CD4-positive, alpha-beta T cell treated with Interleukin-10 for 1 hour (primary cell): ENCODE measurements at places on chromosomes 1 and 21.

- no peak for DNase-seq
Observed at GRCh38 chr21:43283136-43283924, 114.5 kb downstream of the CRYAA start.

DNA sequence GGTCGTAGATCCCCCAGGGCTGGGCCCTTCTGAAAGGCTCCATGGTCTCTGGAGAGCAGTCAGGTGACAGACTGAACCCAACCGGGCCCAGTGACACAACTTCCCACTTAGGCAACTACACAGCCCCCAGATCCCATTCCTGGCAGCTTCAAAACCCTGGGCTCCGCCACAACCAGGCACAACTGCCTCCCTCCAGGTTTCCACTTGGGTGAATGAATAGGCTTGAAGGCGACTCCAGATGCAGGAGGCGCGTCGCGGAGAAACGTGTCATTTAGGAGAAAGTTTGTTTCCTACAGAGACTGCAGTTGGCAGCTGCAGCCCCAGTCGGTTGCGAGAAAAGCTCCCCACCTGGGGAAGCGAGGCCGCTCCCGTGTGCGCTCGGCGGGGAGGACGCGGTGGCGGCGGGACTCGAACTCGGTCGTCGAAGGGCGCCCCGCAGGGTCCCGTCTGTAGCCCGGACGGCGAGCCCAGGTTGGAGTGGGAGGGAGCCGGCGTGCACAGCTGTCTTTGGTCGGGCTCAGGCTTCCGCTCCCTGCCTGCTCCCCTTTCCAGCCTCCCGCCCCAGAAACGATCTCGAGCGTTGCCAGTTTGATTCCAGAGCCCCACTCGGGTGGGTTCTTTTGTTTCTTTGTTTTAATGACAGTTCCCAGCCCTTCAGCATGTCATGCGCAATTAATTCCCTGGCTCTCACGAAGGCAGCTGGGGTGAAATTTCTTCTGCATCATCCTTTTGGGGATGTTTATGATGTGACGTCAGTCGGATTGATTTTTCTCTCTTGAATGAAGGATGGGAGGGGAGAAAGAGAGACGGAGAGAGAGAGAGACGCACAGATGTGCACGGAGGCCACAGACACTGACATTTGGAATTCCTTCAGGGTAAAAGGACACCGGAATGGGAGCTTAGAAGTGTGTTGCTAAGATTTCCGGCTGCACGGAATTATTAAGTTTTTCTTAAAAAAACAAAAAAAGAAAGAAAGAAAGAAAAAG lies 862 bp upstream of the SGIP1 start:
- DNase-seq = no peak

- DNase-seq = no peak
Observed at GRCh38 chr1:244196571-244197285, 145.6 kb downstream of the ZBTB18 start.

DNA sequence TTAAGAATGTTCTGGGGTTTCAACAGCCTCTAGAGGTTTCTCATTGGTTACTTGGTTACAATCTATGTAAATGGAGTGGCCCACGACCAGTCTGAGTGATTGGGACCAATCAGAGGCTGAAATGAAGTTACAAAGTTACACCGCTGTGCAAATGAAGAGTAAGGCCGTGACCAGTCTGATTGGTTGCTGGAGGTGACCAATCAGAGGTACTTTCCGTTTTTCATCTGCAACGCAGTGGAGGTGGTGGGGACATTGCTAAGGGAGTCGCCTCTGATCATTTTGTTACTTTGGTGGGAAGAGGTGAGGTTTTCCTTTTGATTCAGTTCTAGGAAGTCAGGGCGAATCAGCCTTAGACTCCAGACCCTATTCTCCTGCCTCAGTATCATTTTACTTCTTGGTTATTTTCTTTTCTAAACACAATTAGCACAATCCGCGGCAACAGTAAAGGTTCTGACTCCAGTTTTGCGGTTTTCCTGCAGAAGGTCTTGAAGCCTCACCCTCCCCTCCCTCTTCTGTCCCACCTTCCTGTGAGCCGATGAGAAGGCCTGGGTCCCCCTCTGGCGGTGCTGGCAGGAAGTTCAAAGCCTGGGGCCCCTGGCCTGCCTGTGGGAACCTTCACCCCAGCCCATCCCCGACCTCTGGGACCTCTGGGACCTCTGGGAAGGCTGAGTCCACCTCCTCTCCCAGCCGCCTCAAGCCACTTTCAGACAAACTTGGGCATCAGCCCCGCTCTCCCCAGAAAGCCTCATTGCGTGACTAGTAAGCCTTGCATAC lies 38.7 kb upstream of the TTC34 start:
- DNase-seq = peak; percentile 75

GRCh38 chr21:36858320-36858957 lies 108.0 kb downstream of the HLCS start:
- DNase-seq = no peak

GRCh38 chr1:59879574-59879973 lies 47.0 kb downstream of the CYP2J2 start:
- peak; percentile 39 for DNase-seq

DNA sequence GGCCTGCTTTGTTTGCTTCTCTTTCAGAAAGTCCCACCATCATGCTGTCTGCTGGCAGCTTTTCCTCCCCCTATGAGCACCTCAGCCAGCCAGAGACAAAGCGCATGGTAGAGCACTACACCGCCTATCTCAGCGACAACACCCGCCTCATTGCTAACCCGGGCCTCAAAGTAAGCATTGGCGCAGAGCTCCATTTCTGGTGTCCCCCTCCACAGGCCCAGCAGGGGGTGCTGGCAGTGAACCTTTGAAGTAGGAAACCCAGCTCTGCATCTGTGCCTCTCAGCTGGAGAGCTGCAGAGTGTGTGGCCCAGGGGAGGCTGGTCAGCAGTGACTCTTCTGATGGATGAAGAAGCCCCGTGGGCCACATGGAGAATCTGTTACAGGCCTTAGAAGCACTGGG lies 81.2 kb upstream of the RAVER2 start:
- DNase-seq = no peak

GRCh38 chr1:18109756-18110597 lies 2.4 kb downstream of the IGSF21 start:
- no peak for DNase-seq

GRCh38 chr1:230128569-230129285 lies 61.7 kb downstream of the GALNT2 start:
- no peak for DNase-seq

DNA sequence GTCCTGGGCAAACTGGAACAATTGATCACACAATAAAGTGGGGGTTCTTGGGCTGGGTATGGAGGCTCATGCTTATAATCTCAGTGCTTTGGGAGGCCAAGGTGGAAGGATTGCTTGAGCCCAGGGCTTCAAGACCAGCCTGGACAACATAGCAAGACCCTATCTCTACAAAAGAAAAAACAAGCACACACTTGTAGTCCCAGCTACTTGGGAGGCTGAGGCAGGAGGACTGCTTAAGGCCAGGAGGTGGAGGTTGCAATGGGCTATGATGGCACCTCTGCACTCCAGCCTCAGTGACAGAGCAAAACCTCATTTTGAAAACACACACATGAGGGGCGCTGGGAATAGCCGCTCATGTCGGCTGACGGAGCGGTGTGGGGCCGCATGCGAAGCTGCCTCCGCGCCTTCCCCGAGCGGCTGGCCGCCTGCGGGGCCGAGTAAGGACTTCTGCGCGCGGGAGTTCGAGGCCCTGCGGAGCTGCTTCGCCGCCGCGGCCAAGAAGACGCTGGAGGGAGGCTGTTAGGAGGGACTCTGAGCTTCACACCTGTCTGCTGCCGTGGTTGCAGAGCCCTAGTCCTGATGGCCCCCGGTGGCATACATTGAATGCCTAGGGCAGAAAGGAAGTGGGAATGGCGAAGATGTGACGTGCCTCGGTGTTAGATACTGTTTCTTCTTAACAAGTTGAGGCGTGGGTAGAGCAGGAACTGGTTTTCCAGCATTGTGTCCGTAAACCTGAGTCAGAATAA lies 59.5 kb downstream of the ACBD3 start:
- no peak for DNase-seq

DNA sequence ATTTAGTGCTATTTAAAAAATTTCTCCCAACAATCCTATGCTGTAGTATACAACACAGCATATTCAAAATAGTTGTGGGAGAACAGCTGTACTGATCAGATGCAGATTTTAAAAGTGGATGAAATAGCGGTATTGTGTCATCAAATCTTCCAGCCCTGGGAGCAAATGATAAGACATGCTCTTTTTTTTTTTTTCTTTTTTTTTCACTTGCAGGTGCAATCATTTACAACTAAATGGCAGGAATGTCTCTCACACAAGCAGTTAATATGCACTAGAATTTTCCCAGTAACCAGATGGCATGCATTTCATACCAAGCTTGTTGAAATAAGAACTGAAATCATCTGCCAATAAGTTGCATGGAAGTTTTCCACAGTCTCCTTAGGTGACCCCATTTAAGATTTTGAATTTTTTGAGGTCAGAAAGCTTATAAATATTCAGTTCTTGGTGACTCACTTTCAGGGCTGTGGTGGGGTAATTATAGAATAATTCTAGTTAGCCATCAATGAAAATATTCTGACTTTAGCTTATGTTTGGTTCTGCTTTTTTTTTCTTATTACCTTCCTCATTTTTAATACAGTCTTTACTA lies 623.9 kb upstream of the NR5A2 start:
- no peak for DNase-seq

- no peak for DNase-seq
Observed at GRCh38 chr1:203116091-203116820, 11.3 kb upstream of the ADORA1 start.

DNA sequence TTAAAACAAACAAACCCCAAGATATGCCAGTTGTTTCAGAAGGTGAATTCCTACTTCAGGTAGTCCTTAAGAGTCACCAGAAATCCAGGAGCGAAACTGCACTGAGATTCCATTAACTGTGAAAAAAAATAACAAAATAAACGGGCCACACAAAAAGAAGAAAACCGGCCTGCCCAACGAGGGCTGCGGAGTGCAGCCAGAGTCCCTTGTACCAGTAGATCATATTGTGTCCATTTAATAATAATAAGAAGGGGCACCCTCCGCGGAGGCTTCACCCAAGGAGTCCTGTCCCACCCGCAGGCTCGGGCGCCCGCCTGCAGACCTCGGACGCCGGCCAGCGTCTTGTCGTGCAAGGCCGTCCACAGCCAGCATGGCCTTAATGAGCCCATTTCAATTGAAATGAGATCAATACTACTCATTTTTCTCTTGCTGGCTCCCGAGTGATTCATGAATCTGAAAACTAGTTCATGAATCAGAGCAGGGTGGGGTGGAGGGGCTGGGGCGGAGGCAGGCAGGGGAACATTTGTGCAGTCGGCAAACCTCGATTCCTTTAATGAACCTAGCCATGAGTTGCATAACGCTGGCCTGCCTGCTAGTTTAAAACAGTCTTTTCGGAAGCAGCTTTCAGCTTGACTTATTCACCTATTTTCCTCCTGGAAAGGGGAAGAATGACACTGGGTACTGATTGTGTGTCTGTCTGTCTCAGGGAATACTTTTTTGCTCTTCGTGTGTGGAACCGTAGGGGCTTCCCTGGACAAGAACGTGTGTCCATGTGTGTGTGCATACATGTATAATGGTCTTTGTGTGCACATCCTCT lies 113.1 kb upstream of the IRF2BP2 start:
- no peak for DNase-seq

DNA sequence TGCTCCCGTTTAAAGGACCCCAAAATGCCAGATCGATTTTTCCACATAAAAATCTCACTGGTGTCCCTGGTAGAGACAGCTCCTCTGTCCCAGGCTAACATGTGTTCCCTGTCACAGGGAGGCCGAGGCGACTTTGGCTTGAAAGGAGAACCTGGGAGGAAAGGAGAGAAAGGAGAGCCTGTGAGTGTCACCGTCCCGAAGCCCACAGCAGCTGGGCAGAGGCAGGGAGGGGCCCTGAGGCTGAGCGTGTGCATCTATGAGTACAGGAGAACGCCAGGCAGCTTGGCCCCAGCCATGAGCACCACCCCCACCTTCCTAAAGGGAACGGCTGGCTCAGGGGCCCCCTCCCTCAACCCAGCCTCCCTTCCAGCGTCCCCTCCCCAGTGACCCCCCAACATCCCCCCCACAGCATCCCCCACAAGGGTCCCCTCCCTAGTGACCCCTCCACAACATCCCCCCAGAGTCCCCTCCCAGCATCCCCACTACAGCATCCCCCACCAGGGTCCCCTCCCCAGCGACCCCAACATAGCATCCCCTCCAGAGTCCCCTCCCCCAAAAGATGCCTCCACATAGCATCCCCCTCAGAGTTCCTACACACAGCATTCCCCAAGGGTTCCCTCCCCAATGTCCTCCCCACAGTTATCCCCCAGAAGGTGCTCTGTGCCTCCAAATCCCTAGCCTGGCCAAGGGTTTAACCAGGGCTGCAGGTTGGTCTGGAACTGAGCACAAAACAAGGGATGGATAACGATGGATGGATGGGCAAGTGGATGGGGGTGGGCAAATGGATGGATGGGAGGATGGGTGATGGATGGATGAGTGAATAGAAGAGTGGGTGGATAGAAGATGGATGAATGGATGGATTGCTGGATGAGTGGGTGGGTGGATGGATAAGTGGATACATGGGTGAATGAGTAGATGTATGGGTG lies 25.1 kb downstream of the COL6A2 start:
- DNase-seq = no peak

DNA sequence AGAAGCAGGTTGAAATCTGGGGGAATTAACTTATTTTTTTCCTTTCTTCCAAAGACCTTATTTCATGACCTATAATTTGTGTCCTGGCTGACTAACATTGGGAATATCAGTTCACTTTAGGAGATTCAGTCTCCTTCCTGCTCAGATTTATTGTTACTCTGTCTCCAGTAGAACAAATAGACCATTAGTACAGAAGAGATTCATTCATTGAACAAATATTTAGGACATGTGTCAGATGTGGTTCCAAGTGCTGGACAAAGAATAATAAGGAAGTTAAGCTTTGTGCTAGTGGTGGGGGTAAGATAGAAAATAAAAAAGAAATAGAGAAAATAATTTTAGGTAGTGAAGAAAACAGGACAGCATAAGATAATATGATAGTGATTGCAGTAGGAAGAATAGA lies 20.3 kb downstream of the ZMYM4 start:
- DNase-seq = no peak

DNA sequence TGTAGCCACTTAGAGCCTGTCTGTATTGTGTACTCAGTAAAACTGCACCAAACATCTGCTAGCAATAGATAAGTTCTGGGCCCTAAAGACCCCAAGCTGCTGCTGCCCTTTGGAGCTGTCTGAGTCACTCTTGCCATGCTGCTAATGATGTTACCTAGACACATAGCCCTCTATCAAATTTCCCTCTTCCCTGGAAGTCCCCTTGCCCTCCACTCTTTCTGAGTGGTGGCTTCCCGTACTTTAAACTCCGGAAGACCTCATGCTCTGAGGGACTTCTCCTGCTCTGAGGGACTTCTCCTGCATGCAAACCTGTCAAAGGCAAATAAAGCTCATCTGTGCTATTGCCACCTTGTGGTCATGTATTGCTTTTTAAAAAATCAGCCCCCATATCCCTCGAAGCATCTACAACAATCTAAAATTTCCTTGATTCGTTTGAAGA lies 34.0 kb downstream of the FH start:
- no peak for DNase-seq

GRCh38 chr1:224114787-224115175 lies 870 bp downstream of the FBXO28 start:
- no peak for DNase-seq
